Endothelial cell (in vitro differentiated cells): ENCODE measurements at places on chromosomes 3 and 15. TPM values are rescaled to one million over a fixed set of nuclear protein-coding genes. Genes with fewer than 3 reads are reported as not detected.

Gene GRM2
- total RNA-seq, result 0.97 TPM

Gene MYH15
- total RNA-seq, result 0.23 TPM

Gene TMCO5A
- not detected for total RNA-seq

Gene ANO10
- 112 TPM for total RNA-seq

- no peak for DNase-seq
Measured at GRCh38 chr3:174951498-174952005, 92.4 kb downstream of the NAALADL2 start.

- DNase-seq, result no peak
Measured at GRCh38 chr15:90039996-90040395, 38.9 kb downstream of the ZNF710 start.

DNA sequence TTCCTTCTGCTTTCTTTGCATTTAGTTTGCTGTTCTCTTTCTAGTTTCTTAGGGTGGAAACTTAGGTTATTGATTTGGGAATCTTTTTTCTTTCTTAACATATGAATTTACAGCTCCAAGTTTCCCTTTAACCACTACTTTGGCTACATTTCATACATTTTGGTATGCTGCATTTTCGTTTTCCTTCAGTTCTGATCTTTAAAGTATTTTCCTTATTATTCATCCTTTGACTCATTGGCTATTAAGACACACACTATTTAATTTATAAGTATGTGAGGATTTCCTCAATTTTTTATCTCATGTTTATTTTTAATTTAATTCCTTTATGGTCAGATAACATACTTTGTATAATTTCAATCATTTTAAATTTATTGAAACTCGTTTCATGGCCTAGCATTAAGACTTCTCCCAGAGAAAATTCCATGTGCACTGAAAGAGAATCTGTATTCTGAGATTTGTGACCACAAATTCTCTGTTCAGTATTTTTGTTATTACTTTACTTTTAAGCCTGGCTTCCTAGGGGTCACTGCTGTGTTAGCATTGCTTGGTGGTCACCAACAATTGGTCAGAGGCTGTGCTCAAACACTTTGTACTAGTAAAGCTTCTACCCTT lies 87.7 kb downstream of the CFAP20DC start:
- no peak for DNase-seq

- DNase-seq, result no peak
Measured at GRCh38 chr3:102796804-102797203, 362.0 kb downstream of the ZPLD1 start.

- DNase-seq, result no peak
Measured at GRCh38 chr3:114878114-114878839, 268.8 kb downstream of the ZBTB20 start.

DNA sequence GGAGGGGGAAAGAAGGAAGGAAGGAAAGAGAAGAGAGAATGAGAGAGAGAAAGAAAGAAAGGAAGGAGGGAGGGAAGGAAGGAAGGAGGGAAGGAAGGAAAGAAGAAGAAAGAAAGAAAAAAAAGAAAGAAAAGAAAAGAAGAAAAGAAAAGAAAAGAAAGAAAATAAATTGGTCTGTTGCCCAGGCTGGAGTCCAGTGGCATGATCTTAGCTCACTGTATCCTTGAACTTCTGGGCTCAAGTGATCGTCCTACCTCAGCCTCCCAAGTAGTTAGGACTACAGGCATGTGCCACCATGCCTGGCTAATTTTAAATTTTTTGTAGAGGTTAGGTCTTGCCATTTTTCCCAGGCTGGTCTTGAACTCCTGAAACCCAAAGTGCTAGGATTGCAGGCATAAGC lies 11.6 kb upstream of the RNF7 start:
- no peak for DNase-seq

GRCh38 chr15:31552482-31553099 lies 226.0 kb downstream of the KLF13 start:
- no peak for DNase-seq
